D341Med (cell line): ENCODE measurements at places on chromosomes 3 and 15.

- peak; percentile 75 for DNase-seq
These were observed 585 bp downstream of the CSK start for GRCh38 chr15:74782259-74783071.

DNA sequence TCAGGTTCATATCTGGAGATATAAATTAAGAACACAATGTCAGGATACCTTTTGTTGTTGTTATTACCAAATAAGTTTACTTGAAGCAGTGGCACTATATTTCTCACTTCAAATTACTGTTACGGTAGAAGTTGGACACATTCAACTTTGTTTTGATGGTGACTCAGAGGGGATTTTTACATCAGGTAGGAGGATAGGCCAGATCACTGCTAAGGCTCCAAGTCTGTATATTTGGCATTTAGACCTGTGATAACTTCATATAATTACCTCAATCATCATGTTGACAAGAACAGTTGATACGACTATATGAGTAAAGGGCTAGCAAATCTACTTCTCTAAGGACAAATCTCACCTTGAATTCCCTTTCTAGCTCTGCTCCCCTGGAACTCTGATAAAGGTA lies 15.6 kb downstream of the LZTFL1 start:
- no peak for DNase-seq

DNA sequence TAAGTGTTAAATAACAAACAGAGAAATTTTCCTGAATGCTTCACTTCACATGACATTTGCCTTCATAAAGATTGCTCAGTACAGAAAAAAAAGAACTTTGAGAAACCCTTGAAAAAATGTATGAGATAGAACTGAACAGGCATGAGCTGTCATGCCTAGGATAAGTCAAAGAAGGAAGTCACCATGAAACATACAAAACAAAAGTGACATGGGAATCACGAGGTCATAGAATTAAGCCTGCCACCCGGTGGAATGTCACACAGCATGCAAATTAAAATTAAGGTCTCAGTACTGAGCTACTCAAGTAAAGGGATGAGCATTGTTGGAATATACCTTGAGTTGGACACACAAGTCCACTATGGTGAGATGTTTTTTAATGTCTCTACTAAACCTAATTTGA lies 652.5 kb upstream of the NECTIN3 start:
- DNase-seq: no peak

DNA sequence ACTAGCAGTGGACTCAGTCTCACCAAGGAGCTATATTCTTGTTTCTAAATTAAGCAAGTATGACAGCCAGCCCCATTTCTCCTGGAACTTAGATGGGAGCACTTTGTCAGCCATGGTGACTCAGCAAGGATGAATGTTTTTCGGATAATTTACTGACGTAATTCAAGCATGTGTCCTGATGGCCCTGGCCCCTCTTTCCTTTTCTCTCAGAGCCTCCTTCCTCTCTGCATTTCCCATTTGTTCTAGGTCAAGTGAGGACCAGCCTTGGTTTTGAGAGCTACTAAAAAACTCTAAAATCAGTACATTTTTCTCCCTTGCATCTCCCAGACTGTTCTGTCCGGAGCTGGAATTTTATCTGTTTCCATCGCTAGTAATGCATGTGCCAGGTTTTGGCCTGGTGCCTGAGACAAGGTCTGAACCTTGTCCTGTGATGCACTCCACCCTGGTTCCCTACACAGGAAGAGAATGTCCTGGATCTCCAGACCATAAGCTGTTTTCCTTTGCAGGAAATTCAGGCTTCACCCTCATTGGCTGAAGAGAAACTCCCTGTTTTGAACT lies 256.6 kb upstream of the ROPN1 start:
- DNase-seq: no peak

DNA sequence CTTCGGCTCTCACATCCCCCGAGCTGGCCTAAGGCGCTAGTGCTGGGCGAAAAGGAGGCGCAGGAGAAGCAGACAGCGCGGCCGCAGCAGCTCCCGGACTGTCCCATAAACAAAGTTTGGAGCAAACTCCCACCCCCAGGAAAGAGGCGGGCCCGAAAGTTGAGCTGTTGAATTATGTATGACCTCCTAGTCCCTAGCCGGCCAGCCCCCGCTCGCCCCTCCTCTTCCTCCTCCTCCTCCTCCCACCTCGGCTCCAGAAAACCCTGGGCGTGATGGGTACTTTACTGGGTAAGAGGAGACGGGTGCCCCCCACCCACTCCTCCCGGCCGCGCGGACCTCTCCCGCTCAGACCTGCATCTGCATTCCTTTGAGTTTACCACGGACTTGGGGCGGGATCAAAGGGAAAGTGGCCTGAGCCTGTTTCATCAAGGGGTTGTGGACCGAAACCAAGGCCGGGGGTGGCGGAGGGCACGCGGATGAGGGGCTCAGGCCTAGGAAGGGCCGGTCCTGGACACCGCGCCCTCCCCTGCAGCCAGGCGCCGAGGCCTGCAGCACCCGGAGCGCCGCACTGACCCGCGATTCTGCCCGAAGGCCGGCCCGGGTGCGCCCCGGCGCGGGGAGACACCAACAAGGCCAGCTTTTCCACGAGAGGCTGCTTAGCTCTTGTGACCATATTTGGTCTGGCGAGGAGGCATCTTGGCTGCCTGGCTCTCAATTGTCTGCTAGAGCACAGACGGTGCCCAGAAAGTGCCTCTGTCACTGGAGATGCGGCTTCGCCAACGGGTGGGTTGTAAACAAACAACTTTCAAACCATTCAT lies at the start of gene WWTR1:
WWTR1 (minus strand) TSS at position 100 of the 818 bp plus-strand sequence. CDS start 719 bp downstream, outside the sequence.
- DNase-seq: peak; percentile 64

- DNase-seq: no peak
These were observed 100.1 kb upstream of the SMAD3 start for GRCh38 chr15:66965201-66965900.

- no peak for DNase-seq
These were observed 43.0 kb upstream of the IL20RB start for GRCh38 chr3:136914739-136915138.

- DNase-seq: no peak
These were observed 664 bp upstream of the LARP6 start for GRCh38 chr15:70854666-70854976.

GRCh38 chr15:59940928-59941327 lies 63.2 kb upstream of the FOXB1 start:
- no peak for DNase-seq

DNA sequence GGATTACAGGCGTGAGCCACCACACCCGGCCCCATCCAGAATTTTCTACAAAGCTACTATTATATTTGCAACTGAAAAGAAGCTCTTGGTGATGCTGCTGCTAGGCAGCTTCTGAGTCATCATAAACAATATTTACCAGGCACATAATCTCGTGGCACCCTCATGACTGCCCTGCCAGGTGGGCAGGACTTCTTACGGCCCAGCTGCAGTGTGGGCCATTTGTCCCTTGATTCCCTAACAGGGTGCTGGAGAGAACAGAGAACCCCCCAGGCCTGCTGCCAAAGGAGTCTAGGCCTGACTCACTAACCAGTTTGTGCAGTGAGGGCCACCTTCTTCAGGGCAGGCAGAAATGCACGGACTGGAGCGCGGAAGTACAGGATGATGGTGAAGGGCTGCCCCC lies 4.9 kb downstream of the EPB42 start:
- no peak for DNase-seq
